HuH-7 (cell line): ENCODE measurements at places on chromosomes 5 and 9.
A peak's percentile ranks its signal among the peaks of the same experiment; 100 is the strongest.

DNA sequence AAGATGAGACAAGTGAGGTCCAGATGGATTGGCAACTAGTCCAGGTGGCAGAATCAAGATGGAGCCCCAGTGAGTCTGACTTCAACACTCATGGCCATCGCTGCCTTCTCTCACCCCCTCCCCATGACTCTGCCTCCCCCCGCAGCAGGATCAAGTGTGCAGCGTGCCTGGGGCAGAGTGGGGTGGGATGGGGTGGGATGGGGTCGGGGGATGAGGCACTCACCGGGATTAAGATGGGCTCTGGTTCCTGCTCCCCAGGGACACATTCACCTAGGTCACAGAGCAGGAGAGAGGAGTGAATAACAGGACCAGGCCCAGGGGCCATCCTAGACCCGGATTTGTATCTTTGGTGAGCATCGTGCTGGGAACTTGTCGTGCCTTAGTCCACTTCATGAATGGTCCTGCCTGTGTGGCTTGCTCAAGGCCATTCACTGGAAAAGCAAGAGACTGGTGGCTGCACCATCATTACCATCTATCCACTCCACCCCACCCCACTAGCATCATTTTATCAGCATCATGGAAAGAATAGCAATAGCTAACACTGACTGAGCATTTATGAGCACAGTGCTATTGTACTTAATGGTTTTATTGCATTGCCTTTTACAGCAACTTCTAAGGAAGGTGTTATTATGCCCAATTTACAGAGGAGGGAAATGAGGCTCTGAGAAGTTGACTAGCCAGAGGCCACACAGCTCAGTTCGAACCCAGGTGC is 8.5 kb downstream of the AMBP start:
- DNase-seq = no peak

GRCh38 chr5:172676914-172677475 is 35.9 kb downstream of the NEURL1B start:
- no peak for DNase-seq

DNA sequence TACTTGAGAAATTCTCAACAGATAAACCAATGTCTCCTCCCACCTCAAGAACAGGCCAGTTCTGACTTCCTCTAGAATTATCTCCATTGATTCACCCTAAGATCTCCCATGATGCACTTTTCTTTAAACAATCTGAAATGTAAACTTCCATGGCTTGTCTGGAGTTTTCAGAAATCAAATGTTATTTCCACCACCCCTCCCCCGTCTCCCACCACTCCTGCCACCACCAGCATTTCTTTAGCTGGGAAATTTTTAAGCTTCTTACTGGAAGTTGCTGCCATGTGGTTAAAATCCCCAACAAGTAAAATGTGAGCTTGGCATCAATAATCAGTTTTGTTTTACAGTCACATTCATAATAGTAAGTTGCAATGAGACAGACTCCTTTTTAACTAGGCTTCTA is 32.8 kb upstream of the BASP1 start:
- DNase-seq = no peak

DNA sequence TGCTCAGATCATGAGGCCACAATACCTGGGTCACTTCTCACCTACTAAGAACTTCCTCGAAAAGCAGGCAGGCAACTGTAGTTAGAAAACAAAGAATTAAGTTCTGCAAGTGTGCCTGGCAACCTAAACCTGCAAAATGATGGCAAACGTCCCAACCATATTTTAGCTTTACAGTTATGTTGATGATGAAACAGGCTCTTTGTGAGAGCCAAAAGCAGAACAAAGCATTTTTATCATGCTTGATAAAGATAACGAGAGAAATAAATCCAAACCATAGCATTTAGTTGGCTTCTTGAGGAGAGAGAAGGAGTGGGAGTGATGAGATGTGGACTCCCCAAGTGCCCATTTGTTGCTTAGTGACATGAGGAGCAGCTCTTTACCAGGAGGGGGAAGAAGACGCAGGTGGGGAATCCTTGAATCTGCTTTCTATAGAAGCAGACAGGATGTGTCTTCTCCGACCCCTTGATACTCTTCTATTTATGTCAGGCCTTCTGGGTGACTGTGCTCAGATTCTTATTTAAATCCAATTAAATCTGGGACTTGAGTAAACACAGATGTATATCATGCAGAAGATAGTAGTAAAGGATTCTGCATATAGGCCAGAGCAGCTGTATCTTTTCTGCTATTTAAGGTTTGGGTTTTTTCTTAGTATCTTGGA is 221.2 kb downstream of the TMEM167A start:
- DNase-seq = no peak

GRCh38 chr9:127333221-127334064 is 63.5 kb upstream of the SLC2A8 start:
- peak; percentile 28 for DNase-seq

DNA sequence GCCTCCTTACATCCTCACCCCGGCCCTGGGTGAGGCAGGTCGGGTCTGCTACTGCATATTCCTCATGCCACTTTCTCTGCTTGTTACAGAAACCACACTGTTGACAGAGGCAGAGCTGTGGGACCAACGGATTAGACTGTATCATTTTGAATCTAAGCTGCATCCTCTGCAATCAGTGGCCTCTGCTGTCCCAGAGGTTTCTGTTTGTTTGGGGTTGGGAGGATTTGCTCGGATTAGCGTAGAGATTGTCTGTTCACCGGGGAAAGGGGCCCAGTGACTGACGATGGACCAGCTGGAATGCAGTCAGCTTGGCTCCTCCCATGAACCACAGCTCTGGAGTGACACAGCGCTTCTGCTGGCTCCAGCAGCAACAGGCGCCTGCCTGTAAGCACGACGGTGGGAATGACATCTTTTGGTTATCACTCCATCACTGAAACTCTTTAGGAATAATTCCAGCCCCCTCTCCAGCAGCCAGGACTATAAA is 37.3 kb upstream of the ADRA1B start:
- DNase-seq = peak; percentile 26

DNA sequence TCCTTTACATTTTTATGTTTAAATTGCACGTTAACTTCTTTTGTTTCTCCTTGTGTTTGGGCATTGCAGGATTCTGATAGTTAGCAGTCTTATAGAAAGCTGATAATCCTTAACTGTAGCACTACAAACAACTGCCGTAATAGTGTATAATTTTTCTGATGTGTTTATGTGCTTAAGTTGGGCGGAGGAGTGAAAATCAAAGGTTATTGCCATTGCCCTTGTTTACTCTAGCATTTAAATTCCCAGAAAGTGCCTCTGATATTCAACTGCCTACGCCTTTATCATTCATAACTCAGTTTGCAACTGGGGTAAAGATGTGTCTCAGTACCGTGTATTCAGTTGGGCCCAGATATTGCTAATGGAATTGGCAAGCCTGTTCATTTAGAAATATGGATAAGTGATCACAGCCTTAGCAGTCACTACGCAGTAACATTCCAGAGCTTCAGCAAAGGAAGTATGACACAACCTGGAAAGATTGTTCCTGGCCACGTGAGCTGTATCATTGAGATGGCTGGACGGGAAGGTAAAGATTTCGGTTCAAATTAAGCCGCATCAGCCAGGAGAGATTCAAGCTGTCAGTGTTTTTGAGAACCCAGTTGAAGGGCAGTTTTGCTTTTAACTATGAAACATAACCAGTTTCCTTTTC is 28.1 kb upstream of the LRRTM2 start:
- DNase-seq = no peak
